Suppressor macrophage (primary cell): ENCODE measurements at places on chromosomes 2 and 18.

GRCh38 chr2:232382331-232383225, 4.0 kb downstream of the ALPP start:
- DNase-seq: no peak

DNA sequence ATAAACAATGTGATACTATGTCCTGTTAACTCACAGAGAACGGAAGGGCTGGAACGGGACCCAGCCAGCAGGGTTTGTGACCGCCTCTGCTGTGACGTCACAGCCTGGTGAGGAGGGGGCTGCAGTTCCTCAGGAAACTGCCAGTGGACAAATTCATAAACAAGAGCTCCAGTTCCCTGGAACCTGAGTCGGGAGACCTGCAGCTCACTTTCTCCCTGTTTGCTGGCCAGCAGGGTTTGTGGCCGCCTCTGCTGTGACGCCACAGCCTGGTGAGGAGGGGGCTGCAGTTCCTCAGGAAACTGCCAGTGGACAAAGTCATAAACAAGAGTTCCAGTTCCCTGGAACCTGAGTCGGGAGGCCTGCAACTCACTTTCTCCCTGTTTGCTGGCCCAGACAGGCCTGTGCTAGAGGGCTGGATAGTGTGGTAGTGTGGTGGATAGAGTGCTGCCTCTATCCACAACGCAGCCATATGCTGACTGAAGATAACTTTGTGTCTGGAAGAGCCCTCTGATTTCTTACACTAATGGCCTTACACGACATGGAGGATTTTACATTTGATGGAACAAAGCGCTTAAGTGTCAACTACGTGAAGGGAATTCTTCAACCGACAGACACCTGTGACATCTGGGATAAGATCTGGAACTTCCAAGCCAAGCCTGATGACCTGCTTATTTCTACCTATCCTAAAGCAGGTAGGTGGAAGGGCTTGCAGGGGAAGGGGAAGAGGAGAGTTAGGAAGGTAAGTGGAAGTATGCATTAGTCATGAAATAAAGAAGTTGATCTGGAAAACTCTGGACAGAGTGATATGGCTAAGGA, at the start of gene SULT1C4:
Gene SULT1C4 (plus strand): TSS at position 140 of the 816 bp plus-strand sequence. CDS start 384 bp downstream, at position 524.
- DNase-seq: peak; percentile 16

DNA sequence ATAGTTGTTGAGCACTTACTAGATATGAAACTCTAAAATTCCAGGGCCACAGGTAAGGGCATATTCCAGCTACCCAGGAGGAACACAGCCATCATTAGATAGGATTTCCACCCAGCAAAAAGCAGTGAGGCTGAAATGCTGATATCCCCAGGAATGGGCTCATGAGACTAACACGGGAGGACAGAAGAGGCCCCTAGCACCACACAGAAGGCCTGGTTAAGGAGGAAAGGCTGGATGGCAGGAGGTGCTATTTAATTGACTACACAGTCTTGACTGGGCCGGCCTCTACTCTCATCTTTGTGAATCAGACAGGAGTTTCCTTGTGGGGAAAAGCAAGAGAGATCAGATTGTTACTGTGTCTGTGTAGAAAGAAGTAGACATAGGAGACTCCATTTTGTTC, 61.7 kb downstream of the MRPL35 start:
- no peak for DNase-seq

- DNase-seq: no peak
Observed at GRCh38 chr2:26532301-26533250, 54.7 kb upstream of the OTOF start.

GRCh38 chr18:1124495-1124894, 219.8 kb downstream of the ADCYAP1 start:
- DNase-seq: no peak

- DNase-seq: no peak
Observed at GRCh38 chr18:63088262-63088661, 231.3 kb downstream of the BCL2 start.

GRCh38 chr2:226338825-226339224, 460.8 kb downstream of the IRS1 start:
- DNase-seq: no peak

DNA sequence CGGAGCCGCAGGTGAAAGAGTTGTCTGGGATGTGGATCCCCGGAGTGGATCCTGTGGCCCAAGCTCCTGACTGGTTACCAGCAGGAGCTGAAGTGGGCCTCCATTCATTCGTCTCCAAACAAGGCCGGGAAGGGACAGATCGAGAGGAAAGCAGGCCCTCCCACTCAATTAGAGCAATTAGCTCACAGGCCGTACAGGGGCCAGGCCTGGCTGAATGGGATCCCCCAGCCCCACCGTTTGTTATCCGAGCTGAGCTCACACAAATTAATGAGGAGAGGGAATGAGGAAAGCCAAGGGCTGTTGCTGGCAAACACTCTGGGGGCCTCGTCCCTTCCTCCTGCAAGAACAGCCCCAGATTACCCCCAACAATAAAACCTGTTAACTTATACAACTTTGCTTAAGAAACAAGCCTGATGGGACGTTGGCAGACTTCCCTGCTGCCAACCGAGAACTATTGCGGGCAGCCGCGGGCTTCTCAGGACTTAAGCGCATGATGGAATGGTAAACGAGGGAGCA, 338.0 kb downstream of the BCL11A start:
- no peak for DNase-seq
